ENCODE measurements at places on chromosomes 7 and 10.

- no peak for DNase-seq
These were observed 433.9 kb downstream of the RPS24 start for GRCh38 chr10:78467496-78468106.

- no peak for DNase-seq
These were observed 102.2 kb downstream of the ZNF92 start for GRCh38 chr7:65475734-65476319.

GRCh38 chr10:49143249-49143648 is 9.4 kb upstream of the FAM170B start:
- no peak for DNase-seq

- no peak for DNase-seq
These were observed 337.4 kb downstream of the PRPF18 start for GRCh38 chr10:13924040-13924725.

DNA sequence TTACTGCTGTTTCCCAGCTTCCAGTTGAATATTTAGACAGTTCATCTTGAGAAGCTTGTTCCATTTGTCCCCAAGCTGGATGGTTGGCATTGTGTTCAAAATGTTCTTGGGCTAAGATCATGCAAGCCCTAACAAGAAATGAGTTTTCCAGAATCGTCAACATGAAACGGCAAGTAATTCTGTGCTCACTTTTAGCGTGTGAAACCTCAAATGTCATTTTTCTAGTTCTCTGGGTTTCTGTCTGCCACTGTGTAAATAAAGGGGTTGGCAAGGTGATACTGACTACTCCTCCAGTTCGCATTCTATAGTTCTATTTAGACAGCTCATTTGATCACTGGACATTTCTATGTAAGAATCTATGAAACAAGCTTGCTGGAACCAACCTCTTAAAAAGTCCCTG is 194.0 kb downstream of the AHR start:
- no peak for DNase-seq

- DNase-seq, result no peak
These were observed 86.5 kb upstream of the KDM7A start for GRCh38 chr7:140263277-140263676.

GRCh38 chr10:3057946-3058345 is 9.4 kb upstream of the PFKP start:
- no peak for DNase-seq

DNA sequence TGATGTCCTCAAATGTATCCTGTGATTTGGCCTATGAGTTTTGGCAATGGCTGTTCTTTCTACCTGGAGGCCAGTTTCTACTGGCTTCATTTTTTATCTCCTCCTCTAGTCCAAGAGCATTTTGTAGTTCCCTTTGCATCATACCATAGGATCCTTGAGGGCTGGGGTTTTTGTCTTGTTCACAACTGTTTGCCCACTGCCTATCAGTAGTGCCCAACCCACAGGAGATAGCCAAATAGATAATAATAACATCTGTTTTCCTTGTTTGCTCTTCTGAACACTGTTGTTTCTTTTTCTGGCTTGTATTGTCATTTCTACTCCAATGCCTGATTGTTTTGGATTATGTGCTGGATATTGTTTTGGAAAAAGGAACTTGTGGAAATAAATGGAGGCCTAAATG is 3.4 kb downstream of the CDK1 start:
- DNase-seq, result no peak

GRCh38 chr10:86070278-86070677 is 296.3 kb downstream of the GRID1 start:
- no peak for DNase-seq

DNA sequence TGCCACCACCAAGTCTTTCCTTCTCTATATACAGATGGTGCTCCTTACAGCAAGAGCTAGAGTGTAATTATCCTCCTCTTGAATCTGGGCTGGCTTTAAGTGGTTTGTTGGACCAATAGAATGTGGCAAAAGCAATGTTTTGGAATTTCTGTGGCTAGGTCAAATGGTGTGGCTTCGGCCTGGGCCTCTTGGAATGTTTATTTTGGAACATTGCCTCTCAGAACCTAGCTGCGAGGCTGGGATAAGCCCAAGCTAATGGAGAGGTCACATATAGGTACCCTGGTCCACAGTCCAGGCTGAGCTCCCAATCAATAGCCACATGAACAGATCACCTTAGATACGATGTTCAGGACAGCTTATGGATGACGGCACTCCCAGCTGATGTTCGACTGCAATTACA is 556.7 kb downstream of the TYW1 start:
- no peak for DNase-seq

DNA sequence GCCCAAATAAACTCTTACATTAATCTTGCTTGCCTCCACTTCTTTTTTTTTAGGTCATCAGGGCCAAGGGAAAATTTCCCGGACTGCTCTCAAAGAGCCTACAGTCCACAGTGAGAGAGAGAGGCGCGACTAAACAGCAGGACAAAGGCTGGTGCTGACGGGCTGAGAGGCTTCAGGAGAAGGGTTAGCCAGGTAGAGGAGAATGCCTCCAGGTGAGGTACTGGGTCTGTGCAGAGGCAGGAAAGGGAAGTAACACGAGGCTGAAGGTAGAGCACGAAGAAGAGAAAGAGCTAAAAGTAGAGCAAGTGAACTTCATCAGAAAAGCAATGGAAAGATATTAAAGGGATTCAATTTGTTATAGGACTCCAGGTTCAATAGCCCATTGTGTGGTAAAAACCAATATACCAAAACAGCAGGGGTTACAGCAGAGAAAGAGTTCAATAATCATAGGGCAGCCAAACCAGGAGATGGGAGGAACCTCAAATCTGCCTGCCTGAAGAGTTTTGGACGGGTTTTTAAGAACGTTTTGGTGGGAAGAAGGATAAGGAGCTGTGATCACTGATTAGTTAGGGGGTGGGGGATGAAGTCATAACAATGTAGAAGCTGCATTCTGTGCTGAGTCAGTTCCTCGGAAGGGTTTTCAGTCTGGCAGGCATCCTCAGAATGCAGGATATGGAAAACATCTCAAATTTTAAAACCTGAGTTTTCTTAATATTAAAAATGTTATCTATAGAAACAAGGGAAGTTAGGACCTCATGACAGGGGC is 171.5 kb downstream of the AKR1D1 start:
- DNase-seq, result no peak

DNA sequence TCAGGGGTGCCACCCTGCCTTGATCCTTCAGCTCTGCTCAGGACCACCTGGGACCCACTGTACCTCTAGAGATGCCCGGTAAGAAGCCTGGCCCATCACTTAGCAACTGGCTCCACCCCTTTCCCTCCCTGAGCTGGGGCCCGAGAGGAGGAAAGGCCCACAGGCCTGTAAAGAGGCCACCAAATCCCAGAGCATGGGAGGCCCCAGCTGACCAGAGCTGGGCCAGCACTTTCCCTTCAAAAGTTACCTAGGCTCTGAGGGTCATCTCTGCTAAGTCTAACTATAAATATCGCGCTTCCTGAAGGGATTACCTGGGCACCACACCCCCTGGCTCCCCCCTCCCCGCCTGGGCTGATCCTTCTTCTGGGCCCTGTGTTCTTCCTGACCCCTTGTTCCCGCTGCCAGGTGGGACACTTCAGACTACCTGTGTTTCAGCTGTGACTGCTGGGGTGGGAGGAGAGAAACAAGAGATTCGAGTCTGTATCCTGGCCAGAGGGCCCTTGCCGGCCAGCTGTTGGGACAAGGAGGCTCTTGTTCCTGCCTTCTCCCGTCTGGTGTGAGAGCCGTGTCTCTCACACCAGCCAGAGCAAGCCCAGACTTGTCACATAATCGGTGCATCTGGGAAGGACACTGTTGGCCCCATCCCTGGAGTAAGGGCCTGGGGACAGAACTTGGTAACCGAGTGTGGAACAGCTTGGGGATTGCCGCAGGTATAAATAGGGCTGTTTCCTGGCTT is 22.8 kb upstream of the ANKRD2 start:
- peak; percentile 16 for DNase-seq

DNA sequence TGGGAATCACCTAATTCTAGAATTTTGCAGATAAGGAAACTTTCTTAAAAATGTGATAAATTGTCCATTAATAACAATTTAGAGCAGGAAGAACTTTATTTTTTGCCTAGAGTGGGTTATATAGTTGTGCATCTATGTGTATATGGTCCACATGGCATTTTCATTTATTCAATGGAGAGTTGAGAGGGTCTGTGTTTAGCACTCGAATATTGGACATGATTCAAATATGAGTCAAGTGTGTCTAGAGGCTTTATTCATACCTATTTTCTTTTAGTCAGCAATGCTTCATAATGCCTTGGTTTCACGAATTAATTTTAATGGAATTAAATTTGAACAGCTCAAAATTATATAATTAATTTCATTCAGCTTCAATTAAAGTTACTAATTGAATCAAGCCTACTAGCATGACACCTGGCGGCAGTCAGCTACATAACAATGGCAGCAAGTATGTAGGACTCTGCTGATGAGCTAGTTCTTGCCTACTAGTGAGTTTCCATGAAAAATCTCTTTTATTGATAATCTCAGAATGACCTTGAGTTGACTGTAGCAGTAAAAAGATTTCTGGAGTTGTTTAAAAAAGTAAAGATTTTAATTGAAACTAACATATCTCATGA is 17.7 kb downstream of the MDFIC start:
- DNase-seq, result peak; percentile 92

DNA sequence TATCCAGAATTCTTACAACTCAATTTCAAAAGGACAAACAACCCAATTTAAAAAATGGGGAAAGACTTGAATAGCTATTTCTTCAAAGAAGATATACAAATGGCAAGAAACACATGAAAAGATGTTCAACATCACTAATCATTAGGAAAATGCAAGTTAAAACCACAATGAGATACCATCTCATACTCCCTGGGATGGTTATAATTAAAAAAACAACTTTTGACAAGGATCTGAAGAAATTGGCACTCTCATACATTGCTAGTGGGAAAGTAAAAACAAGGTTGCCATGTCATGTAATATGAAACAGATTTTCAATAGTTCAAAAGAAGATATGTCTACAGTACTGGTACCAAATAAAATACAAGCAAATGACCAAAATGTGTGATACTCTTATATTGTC is 9.0 kb downstream of the OAT start:
- DNase-seq, result no peak

GRCh38 chr10:11440250-11441150 is 170.9 kb downstream of the USP6NL start:
- DNase-seq, result no peak

DNA sequence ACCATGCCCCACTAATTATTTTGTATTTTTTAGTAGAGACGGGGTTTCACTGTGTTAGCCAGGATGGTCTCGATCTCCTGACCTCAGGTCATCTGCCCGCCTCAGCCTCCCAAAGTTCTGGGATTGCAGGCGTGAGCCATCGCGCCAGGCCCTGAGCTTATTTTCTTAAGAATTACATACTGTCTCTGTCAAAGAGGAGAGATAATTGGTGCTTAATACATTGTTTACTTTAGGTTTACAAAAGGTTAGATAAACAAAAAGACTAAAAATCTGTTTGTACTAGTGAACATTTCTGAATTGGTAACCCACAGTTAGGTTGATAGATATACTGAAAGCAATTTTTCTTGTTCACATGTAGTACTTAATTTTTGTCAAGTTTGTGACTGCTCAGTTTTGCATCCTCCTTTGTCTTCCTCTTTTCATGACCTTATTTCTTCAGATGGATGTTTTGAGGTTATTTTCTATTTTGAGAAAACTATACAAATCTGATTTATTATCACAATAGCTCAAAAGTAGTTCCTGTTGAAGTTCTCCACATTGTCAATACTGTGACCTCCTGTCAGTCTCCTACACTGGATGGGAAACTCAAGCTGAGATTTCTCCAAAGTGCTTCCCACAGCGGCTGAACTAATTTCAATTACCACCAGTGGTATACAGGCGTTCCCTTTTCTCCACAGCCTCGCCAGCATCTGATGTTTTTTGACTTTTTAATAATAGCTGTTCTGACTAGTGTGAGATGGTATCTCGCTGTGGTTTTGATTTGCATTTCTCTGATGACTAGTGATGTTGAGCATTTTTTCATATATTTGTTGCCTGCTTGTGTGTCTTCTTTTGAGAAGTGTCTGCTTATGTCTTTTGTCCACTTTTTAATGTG is 22.5 kb downstream of the HHEX start:
- DNase-seq, result peak; percentile 18

GRCh38 chr7:138809346-138809745 is 11.3 kb upstream of the ATP6V0A4 start:
- DNase-seq, result no peak

DNA sequence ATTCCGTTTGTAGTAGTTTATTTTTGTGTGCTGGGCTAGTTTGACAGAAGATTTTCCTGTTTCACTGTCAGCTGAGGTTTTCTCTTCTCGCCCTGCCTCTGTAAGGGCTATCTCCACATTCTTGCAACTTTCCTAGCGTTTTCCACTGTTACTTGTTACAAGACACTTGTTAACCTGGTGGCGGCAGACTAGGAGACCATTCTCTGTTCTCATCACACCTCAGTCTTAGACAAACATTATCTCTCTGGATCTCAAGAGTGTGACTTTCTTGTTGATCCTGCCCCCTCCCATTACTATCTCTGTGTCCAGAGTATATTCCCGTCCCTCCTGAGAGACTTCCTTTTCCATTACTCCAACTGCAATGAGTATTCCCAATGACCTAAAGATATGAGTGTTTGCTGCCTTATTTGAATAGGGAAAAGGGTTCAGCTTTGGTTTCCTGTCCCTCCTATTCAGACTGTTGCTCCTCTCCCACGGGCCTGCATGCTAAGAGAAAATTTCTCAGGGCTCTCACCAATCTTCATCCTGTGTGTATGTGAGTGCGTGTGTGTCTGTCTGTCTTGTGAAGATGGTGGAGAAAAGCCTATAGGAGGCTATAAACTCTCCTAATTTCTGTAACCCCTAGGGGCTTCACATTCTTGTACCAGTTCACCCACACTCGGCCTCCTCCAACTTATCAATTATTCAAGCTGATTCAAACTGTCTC is 722.4 kb upstream of the POT1 start:
- DNase-seq, result no peak

DNA sequence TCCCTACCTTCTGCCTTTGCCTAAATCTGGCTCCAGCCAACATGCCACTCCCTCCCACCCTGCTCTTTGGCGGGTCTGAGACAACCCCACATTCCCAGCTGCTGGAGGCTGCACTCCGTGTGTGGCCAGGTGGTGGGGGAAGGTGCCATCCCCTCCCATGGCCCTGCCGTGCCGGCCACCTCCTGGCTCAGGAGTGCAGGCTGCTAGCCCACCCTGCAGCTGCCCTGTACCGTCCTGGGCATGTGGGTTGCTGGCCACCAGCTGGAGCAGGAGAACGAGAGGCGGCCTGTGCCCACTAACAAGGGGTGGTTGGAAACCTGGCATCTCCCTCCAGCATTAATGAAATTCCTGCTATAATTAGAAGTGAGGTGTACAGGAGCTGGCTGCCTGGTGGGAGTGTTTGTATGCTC is 97.6 kb downstream of the ZMIZ1 start:
- no peak for DNase-seq
